ENCODE measurements at places on chromosomes 3 and 15.

- DNase-seq: no peak
Measured at GRCh38 chr3:106348139-106348690, 479.4 kb upstream of the CBLB start.

DNA sequence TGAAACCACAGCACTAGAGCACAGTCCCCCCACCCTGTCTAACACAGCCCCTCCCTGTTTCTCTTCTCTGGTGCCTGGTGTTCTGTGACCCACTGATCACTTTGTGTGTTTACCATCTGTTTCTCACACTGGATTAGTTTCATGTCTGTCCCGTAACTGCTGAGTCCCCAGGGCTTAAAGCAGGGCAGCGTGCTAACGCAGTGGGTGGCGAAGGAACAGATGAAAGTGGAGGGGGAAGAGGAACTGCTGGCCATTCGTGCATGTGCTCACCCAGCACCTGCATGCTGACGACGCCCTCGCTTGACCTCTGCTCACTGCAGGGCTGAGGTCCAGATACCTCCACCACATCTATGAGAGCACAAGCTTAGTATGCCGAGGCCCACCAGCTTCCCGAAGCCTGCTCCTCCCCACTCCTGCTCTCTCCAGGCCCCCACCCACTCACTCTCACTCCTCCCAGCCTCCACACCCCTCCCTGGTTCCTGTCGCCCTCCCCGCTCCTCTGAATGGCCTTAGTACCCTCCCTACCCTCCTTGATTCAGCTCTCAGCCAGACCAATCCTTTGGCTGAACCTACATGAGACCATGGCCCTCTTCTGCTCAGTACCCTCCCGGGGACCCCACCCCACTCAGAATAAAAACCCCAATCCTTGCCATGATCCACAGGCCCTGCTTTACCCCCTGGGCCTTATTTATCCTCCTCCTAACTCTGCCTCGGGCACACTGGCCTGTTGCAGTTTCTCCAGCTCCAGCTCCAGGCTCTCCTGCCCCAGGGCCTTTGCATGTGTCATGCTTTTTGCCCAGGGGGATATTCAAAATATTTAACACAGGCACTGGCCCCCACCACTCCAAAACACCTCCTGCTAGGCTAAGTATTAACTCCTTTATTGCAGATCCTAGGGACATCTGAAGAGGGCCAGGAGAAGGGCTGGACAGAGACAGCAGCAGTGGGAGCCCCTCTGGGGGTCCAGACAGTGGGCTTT lies 15.1 kb upstream of the IQSEC1 start:
- DNase-seq: no peak

- DNase-seq: no peak
Measured at GRCh38 chr15:60162251-60162967, 158.3 kb downstream of the FOXB1 start.

- DNase-seq: no peak
Measured at GRCh38 chr3:165784337-165784736, 52.9 kb downstream of the BCHE start.

DNA sequence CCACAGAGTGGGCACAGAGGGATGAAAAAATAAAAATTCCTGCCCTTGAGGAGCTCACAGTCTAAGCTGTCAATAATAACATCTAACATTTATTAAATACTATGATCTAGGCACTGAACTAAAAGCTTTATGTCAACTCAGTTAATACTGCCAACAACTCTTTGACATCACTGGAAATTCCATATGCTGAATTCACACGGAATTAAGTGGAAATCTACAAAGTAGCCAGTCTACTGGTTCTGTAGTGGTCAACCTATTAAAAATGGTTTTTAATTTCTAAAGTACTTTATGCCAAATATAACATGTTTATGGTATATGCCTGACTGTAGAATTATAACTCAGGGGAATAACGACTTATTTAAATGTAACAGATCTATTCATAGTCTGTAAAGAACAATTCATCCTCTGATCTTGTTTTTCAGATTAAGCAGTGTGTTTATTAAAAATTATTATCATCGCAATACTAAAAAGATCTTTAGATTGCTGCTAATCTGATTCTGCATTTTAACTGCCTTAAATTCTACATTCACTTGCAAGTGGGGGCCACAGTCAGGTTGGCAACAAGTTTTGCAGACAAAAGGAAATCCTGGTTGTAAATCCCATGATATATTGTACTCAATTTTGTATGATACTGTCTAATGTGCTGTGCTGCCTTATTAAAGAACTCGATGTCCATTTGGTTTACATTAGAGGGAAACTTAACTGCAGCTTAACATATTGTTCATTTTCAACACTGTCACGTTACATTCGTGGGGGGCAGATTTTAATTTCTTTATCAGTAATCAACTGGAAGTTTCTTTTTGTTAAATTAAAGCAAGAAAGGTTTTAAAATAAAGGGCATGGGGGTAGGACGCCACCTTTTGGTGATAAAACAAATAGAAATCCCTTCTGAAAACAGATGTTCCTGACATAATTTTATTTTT lies 2.6 kb upstream of the FOXP1 start:
- no peak for DNase-seq

DNA sequence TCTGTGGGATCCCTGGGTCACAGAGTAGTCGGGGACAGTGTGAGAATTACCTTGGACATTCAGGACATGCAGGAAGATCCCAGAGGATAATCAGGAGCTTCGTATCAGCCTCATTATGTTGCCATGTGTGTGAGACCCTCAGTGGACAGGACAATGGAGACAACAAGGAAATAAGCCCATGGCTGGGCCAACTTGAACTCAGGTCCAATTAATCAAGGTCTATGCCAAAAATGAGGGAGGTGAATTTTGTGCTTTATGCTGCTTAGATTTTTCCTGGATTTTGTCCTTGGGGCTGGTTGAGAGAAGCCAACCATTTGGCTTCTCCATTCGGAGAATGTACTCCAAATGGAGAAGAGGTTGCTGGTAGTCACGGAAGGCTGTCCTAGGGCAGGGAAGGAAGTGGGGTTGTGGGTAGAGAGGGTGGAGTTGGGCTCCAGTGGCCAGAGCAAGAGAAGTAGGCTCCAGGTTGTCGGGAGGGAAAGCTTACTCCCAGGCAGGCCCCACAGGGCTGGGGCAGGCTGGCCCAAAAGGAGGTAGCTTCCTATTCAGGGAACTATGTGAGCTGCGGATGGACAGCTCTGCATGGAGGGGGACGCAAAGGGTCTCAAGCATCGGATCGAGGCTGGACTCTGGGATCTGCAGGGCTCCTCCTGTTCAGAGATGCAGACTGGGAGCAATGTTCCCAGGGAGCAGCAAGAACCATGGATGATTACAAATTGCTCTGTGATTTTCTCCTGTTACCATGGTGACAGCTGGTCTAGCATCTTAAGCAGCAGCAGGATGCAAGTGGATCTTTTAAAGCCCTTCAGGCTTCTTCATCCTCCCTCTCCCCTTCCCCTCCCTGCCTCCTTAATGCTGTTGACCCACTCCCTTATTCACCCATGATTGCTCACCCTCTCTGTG lies 91.1 kb downstream of the WNT7A start:
- no peak for DNase-seq

GRCh38 chr3:46509661-46510187 lies 11.9 kb downstream of the RTP3 start:
- no peak for DNase-seq

DNA sequence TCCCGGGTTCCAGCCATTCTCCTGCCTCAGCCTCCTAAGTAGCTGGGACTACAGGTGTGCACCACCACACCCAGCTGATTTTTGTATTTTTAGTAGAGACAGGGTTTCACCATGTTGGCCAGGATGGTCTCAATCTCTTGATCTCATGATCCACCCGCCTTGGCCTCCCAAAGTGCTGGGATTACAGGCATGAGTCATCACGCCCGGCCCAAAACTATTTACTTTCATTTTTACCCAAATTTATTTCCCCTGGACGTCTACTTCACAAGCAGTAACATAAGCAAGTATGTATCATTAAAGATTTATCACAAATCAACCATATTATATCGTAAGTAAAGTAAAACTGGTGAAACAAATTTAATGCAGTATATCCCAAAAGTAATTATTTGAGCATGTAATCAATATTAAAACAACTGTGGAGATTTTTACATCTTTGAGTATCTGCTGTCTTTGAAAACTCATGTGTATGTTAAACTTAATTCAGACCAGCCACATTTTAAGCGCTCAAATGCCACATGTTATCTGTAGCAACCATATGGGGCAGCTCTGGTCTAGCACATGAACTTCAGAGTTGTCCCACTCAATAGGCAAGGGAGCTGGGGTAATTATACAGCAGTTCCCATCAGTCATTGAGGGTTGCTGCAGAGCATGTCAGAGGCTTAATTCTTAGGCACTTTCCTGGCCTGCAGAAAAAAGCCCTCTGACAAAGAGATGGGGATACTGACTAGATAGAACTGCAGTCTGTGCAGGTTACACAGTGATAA lies 185.7 kb upstream of the CTDSPL start:
- DNase-seq: no peak

DNA sequence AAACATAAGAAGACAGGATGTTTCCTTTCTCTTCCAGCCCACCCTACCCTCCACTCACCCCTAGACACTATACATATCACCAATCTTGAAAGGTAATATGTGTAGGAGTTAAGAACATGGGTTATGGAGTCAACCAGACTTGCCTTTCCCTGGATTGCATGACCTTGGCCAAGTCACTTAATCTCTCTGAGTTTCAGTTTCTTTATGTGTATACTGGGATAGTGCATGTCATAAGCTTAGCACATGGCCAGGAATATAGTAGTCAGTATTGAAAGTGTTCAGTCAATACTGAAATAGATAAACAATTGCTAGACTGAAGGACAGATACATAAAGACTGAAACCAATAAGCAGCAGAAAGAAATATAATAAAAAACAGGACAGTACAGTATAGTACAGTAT lies 283.2 kb upstream of the STT3B start:
- no peak for DNase-seq

- no peak for DNase-seq
Measured at GRCh38 chr3:76954412-76954811, 85.5 kb upstream of the ROBO2 start.

DNA sequence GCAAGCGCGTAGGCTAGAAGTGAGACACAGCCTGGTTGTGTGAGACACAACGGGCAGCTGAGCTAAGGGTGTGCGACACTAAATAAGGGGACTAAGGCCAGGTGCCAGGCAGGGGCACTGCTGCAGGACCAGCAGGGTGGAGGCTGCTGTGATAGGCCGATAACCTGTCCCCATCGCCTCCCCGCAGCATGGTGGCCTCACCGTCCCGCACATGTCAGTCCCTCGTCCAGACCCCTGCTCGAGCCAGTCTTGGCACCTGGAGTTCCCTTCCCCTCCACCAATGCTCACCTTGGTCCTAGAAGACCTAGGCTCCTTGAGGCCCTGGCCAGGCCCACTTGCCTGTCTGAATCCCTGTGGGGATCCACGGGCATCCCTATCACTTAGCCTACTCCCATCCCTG lies 96.1 kb downstream of the HMG20A start:
- no peak for DNase-seq

DNA sequence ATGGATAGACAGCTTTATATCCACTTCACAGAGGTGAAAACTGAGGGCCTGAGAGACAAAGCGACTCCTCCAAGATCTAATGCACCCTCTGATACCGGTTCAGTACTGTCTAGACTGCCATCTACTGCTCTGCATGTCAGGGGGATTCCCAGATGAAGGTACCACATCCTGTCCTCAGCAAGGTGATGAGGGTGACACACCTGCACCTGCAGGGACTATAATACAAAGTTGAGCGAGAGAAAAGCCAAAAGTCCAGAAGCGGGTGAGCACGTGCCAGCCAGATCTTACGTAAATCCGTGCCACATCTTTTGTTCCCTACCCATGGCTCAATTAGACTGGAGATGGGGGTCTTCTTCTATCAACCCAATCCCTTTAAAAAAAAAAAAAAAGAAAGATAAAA lies 32.4 kb upstream of the HES1 start:
- no peak for DNase-seq

DNA sequence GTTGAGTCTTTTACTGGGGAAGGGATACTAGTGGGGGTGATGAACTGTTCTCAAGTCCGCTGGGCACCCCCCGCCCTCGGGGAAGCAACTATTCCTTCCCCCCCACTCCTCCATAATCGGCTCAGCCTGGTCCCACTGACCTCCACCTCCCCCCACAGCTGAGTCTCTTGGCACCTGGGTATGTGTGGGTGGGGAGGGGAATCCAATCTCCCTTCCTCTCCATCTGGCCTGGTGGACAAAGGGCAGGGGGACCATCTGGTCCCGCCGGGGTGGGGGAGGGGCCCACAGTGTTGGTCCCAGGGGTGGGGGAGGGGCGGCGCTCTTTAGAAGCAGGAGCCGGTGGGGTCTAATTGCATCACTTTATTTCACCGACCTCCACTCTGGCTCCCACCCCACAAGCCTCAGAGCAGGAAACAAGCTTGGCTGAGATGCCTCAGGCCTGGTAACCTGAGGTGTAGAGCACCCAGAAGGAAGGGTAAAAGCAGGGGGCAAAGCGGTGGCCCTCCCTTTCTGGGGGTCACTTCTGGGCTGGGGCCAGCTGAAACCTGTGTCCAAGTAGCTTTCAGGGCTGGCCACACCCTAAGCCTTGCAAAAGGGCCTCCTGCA lies 1.0 kb upstream of the PCBP4 start:
- no peak for DNase-seq

DNA sequence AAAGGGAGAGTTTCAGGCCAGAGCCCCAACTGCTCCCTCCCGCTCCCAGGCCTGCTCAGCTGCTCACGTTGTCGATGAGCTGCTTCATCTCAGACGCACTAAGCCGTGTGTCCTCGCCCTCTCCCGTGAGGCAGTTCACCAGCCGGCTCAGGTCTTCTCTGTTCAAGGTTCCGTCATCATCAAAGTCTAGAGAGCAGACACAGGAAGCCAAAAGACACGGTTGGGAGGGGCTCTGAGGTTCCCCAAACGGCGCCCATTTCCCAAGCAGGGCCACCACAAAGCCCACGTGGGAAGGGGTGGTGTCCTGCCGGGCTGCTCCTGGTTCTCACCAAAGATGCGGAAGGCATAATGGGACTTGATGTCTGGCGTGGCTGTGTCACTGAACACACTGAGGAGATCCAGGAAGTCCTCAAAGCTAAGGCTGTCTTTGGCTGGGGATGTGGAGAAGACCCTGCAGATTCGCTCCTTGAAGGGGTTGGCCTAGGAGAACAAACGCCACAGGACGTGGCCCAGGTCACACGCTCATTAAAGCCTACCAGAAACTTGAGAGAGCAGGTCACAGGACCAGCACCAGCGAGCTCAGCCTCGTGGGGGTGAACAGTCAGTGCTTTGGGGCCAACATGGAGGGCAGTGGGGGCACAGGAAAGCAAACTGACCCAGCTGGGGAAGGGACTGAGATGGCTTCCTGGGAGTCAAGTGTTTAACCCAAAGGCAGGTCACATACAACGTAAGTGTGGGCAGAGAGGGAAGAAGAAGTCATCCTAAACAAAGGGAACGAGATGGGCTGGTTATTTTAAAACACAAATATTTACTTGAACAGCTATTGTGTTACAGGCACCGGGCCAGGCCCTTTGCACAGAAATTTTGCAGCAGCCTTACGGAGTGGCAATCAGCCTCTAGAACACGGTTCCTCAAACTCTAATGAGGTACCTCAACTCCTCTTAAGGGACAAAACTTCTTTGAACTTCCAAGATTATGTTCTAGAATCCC lies 2.4 kb downstream of the CIB1 start:
- no peak for DNase-seq

Data from NCI-H187 (cell line).